ENCODE measurements at places on chromosomes 2 and 18. TPM values are rescaled to one million over a fixed set of nuclear protein-coding genes. Genes with fewer than 3 reads are reported as not detected.

DNA sequence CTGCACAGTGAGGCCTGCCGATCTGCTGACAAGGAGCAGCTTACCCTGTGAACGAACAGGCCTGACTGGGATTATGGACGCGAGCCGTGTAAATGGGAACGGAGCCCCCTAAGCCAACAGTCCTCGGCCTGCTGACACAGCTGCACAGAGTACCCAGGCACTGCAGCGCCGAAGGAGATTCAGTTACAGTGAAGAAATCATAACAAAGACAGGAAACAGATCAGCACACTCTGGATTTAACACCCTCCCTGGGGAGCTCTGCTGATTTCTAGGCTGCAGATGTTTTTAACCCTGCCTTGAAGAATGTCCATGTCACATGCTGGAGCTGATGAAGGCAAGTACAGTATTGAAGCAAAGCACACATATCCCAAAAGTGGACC lies 43.4 kb downstream of the COLEC12 start:
- peak; percentile 65 for DNase-seq

- peak; percentile 94 for DNase-seq
These were observed at the start of gene MYO1B for GRCh38 chr2:191245046-191245868. Gene MYO1B, plus strand, starts transcription at chr2:191245404. Its CDS starts 31,492 bp downstream, at chr2:191276896.

DNA sequence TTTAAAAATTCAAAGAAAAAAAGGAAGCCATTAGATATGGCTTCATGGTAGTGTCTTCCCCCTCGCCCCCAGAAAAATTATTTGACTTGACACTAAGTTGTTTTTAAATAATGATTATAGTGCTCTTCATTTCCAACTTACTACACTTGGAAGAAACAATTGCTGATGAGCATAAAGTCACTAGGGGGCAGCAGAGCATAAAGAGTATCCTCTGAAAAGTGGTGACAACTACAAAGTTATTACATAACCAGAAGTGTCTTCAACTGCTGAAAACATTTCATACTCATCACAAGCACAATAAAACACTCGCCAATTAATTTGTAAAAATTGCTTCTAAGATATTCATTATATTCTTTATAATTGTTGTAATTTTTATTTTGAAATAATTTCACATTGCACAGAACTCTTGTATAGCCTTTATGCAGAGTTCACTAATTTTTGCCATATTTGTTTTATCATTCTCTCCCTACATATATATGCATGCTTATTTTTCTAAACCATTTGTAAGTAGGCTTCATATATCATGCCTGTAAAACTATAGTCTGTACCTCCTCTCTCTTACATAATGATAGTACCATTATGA lies 54.9 kb downstream of the EXOC6B start:
- DNase-seq, result peak; percentile 56

- no peak for DNase-seq
These were observed 61.0 kb downstream of the EIPR1 start for GRCh38 chr2:3316456-3317276.

DNA sequence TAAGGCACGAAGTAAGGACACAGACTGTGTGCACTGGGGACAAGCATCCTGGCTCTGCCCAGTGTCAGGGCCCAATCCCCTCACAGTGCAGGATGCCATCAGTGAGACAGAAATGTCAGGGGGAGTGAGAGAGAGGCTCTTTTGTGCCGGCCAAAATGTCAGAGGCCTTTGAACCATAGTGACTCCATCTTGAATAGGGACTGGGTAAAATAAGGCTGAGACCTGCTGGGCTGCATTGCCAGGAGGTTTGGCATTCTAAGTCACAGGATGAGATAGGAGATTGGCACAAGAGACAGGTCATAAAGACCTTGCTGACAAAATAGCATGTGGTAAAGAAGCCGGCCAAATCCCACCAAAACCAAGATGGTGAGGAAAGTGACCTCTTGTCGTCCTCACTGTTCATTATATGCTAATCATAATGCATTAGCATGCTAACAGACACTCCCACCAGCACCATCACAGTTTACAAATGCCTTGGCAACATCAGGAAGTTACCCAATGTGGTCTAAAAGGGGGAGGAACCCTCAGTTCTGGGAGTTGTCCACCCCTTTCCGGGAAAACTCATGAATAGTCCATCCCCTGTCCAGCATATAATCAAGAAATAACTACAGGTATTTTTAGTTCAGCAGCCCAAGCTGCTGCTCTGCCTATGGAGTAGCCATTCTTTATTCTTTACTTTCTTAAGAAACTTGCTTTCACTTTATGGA lies 337.4 kb downstream of the LPIN1 start:
- peak; percentile 36 for DNase-seq

FEV gene
- 1.2 TPM for polyA plus RNA-seq

UNC80 gene
- polyA plus RNA-seq, result 1.3 TPM

GRCh38 chr2:26628561-26629345 lies 12.4 kb downstream of the CIB4 start:
- DNase-seq, result no peak

GRCh38 chr18:37544713-37545112 lies 20.9 kb downstream of the CELF4 start:
- no peak for DNase-seq

DNA sequence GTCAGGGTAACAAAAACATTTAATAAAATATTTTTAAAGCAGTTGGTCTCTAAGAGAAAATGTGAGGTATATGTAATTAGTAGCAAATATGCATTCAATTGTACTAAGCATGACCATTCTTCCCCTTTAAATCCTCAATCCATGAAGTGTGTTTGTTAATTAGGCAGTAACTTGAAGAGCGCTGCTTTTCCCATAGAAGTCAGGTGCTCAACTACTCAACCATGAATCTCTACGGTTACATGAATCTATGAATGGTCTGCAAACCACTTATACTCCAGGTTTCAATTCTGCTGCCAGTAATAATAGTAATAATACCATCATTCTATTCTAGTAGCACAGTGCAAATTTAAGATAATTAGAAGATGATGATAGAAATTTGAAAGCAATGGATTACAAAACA lies 55.8 kb downstream of the SLC8A1 start:
- DNase-seq, result no peak

- DNase-seq, result no peak
These were observed 10.7 kb downstream of the ZBTB14 start for GRCh38 chr18:5284808-5285207.

- no peak for DNase-seq
These were observed 8.6 kb upstream of the DES start for GRCh38 chr2:219409619-219410018.

EDAR gene
- polyA plus RNA-seq, result not detected
